HepG2 (cell line): ENCODE measurements at places on chromosomes 5 and 9. TPM values are rescaled to one million over a fixed set of nuclear protein-coding genes. Genes with fewer than 3 reads are reported as not detected.

DNA sequence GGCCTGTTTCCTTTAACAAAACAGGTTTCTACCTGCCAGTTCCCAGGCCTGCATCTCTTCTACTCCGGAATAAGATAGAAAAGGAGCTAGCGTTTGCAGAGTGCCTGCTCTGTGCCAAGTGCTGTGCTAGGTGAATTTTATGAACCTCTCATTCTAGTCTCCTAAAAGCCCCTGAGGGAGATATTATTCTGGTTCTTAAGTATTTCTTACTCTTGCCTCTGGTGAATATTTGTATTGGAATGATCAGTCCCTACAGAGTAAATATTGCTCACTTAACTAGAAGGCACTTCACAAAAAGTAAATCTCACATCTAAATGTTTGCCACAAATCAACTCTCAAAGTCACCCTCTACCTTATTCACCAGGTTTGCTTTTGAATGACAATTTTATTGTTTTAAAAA is 227.1 kb downstream of the AUH start:
- H3K4me1 ChIP-seq: peaks cover 16% of the 10 kb centered on the region
- H3K27ac ChIP-seq: no peak overlapping the region
- no peak overlapping the region for H3K4me3 ChIP-seq
- H3K36me3 ChIP-seq: no peaks in the 10 kb centered on the region

DNA sequence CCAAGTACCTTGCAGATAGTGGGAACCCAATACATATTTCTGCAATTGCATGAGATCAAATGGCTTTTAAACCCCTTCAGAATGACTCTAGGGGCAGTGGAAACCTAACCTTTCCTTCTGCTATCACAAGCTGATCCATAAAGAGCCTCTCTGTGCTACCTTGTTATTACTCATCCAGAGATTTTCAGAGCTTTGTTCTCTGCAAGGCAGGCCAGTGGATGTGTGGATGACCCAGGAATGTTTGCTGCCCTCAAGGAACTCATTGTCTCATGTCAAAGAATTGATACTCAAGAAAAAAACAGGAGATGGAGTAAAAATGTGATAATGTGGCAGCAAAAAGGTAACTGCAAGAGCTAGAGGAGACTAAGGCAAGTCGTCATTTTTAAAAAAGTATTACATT is 164.1 kb downstream of the HMHB1 start:
- H3K36me3 ChIP-seq: no peaks in the 10 kb centered on the region
- no peak overlapping the region for H3K4me3 ChIP-seq
- no peak for DNase-seq
- no peak overlapping the region for H3K27ac ChIP-seq

DNA sequence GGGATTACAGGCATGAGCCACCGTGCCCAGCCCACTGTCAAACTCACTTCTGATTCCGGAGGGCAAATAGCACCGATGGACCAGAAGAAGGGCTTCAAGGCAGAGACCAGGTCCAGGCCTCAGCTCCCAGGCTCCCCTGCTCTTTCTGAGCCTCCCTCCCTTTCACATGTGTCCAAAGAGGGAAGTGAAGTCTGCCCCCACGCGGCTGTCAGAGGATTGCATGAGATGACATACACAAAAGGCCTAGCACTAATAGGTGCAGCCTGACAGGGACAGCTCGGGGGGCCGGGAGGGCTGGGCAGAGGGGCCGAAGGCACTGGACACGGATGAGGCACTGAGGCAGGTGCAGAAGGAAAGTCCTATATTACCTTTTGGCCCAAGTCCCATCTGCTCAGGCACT is 16.1 kb downstream of the FBP1 start:
- H3K27me3 ChIP-seq: peaks cover 2% of the 10 kb centered on the region
- H3K36me3 ChIP-seq: no peaks in the 10 kb centered on the region
- no peak overlapping the region for H3K4me3 ChIP-seq
- peaks cover 14% of the 10 kb centered on the region for H3K4me1 ChIP-seq
- peak; percentile 85 for DNase-seq

GRCh38 chr5:157486861-157487260 is 26.8 kb downstream of the NIPAL4 start:
- DNase-seq: no peak
- no peak overlapping the region for H3K27ac ChIP-seq
- no peaks in the 10 kb centered on the region for H3K27me3 ChIP-seq
- H3K4me1 ChIP-seq: peaks cover 33% of the 10 kb centered on the region

GRCh38 chr5:154509784-154510555 is 31.9 kb upstream of the HAND1 start:
- no peaks in the 10 kb centered on the region for H3K36me3 ChIP-seq
- no peak overlapping the region for H3K27ac ChIP-seq
- peaks cover 15% of the 10 kb centered on the region; the same call in 2 of the 3 replicates for H3K27me3 ChIP-seq
- H3K4me3 ChIP-seq: no peak overlapping the region
- DNase-seq: no peak

GRCh38 chr5:2544003-2544402 is 207.5 kb downstream of the IRX2 start:
- H3K27me3 ChIP-seq: peaks cover 29% of the 10 kb centered on the region; the same call in 2 of the 3 replicates
- H3K4me1 ChIP-seq: no peaks in the 10 kb centered on the region
- H3K4me3 ChIP-seq: no peak overlapping the region
- no peak for DNase-seq
- no peak overlapping the region for H3K27ac ChIP-seq

DNA sequence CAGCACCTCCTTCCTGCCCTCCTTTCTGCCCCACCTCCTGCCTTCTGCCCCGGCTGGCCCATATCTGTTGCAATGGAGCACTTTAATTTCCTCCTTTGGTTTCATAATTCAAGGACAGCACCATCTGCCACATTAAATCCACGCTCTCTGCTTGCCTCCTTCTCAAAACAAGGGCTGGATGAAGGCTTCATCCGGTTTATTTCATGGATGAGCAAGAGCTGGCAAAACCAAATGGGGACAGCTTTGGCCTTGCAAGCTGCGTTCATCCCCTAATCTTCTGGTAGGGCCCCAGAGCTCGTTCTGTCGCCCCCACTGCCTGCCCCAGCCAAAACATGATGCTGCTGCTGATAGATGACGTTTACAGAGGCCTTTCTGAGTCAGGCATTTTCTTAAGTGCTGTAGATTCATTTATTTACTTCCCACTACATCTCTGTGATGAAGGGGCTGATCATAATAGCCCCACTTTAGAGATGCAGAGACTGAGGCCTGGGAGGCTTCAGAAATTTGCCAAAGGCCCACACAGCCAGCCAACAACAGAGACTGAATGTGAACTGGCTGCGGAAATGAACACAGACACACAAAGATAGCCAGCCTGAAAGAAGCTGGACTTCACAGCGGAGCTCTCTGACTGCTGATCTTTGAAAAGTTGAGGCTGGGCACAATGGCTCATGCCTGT is 115.6 kb upstream of the CPEB4 start:
- H3K4me3 ChIP-seq: no peak overlapping the region
- peaks cover 53% of the 10 kb centered on the region for H3K4me1 ChIP-seq
- no peaks in the 10 kb centered on the region for H3K36me3 ChIP-seq
- no peak overlapping the region for H3K27ac ChIP-seq
- no peaks in the 10 kb centered on the region for H3K27me3 ChIP-seq
- DNase-seq: no peak

- no peak overlapping the region for H3K27ac ChIP-seq
- H3K4me1 ChIP-seq: peaks cover 37% of the 10 kb centered on the region
Measured at GRCh38 chr9:130431536-130432303, 13.0 kb upstream of the ASS1 start.

DNA sequence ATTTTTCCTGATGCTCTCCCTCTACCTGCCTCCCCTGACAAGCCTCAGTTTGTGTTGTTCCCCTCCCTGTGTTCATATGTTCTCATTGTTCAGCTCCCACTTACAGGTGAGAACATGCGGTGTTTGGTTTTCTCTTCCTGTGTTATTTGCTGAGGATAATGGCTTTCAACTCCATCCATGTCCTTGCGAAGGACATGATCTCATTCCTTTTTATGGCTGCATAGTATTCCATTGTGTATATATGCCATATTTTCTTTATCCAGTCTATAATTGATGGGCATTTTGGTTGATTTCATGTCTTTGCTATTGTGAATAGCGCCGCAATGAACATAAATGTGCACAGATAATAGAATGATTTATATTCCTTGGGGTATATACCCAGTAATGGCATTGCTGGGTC is 77.5 kb upstream of the FAM170A start:
- H3K4me3 ChIP-seq: no peak overlapping the region
- no peaks in the 10 kb centered on the region for H3K27me3 ChIP-seq
- no peaks in the 10 kb centered on the region for H3K4me1 ChIP-seq
- DNase-seq: no peak
- H3K27ac ChIP-seq: no peak overlapping the region

DNA sequence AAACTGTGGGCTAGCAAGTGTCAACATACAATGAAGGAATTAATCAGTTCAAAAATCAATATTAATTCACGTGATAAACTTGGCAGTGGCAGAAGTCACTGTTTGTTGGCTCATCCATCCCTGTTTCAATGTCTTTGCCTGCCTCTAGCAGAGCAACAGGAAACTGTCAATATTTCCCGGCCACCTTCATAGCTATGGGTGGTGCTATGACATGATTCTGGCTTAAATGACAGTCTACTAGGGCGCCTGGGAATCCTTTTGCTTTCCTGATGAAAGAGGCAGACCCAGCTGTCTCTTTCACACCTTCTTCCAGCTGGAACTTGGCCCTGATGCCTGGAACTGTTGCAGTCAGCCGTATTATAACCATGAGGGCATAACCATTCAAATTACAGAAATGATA is 72.1 kb upstream of the DNAH5 start:
- H3K27ac ChIP-seq: no peak overlapping the region
- no peaks in the 10 kb centered on the region for H3K27me3 ChIP-seq
- no peaks in the 10 kb centered on the region for H3K36me3 ChIP-seq

DNA sequence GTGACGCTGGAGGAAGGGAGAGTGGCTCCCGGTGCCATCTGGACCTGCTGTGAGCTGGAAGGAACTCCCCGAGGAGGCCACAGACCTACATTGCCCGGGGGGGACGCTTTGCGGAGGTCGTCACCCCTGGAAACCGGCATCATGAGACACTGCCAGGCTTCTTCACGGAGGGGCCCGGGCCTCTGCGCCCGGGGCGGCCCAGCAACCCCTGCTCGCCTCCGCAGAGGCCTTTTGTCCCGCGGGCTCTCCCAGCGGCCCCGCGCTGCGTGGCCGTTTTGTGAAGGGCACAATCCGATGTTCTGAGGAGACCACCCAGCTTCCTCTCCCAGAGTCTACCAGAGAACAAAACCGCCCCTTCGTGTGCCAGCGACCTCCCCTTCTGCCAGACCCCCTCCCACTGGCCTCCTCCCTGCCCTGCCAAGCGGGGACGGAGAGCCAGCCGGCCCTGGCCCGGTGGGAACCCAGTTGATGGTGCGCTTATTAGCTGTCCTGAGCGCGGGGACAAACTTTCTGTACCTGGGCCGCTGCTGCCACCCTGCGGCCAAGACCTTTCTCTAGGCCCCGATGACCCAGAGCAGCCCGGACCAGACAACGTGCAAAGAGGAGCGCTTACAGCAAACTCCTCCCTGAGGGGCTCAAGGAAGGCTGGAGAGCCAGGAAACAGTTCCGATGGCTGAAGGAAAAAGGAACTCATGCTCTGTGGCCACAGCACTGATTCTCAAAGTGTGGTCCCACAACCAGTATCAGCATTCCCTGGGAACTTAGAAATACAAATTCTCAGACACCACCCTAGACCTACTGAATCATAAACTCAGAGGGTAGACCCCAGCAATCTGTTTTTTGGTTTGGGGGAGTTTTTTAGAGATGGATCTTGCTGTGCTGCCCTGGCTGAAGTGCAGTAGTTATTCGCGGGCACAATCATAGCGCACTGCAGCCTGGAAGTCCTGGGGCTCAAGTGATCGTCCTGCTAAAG is 86.7 kb downstream of the SLC1A3 start:
- H3K4me3 ChIP-seq: no peak overlapping the region; the same call in 1 of the 2 replicates
- H3K36me3 ChIP-seq: no peaks in the 10 kb centered on the region
- DNase-seq: peak; percentile 36
- H3K27me3 ChIP-seq: no peaks in the 10 kb centered on the region
- H3K27ac ChIP-seq: no peak overlapping the region

GRCh38 chr5:179906795-179907555 is 722 bp downstream of the TBC1D9B start:
- peaks cover 25% of the 10 kb centered on the region; the same call in 2 of the 3 replicates for H3K36me3 ChIP-seq
- H3K27ac ChIP-seq: peak overlapping the region; percentile 36
- H3K4me1 ChIP-seq: peaks cover 18% of the 10 kb centered on the region
- H3K27me3 ChIP-seq: no peaks in the 10 kb centered on the region

- no peaks in the 10 kb centered on the region for H3K36me3 ChIP-seq
- DNase-seq: no peak
- H3K4me1 ChIP-seq: no peaks in the 10 kb centered on the region
- no peak overlapping the region for H3K4me3 ChIP-seq
- no peak overlapping the region for H3K27ac ChIP-seq
- peaks cover 2% of the 10 kb centered on the region for H3K27me3 ChIP-seq
Measured at GRCh38 chr9:91966503-91966902, 16.5 kb upstream of the ROR2 start.

GRCh38 chr5:171365351-171365750 is 22.3 kb upstream of the NPM1 start:
- H3K4me3 ChIP-seq: no peak overlapping the region
- no peaks in the 10 kb centered on the region; the same call in none of the 2 replicates for H3K27me3 ChIP-seq
- DNase-seq: peak; percentile 15
- no peaks in the 10 kb centered on the region for H3K4me1 ChIP-seq
- no peak overlapping the region for H3K27ac ChIP-seq
- H3K36me3 ChIP-seq: no peaks in the 10 kb centered on the region

GRCh38 chr9:89679016-89679415 is 74.2 kb downstream of the GADD45G start:
- no peak overlapping the region for H3K27ac ChIP-seq
- H3K4me3 ChIP-seq: no peak overlapping the region
- no peak for DNase-seq
- H3K4me1 ChIP-seq: no peaks in the 10 kb centered on the region
- peaks cover 2% of the 10 kb centered on the region; the same call in 1 of the 2 replicates for H3K27me3 ChIP-seq
- no peaks in the 10 kb centered on the region for H3K36me3 ChIP-seq

- H3K4me1 ChIP-seq: peaks cover 14% of the 10 kb centered on the region
- DNase-seq: no peak
- H3K27me3 ChIP-seq: no peaks in the 10 kb centered on the region
- peaks cover 10% of the 10 kb centered on the region for H3K36me3 ChIP-seq
- H3K27ac ChIP-seq: no peak overlapping the region
Measured at GRCh38 chr9:132663851-132664250, 5.9 kb downstream of the DDX31 start.

Gene FLT4
- not detected in 2 replicates for polyA plus RNA-seq

Gene PCDHB2
- 7.5 and 8.1 TPM in 2 replicates for polyA plus RNA-seq

Gene NR2F1-AS1
- polyA plus RNA-seq: 2.8 and 3.1 TPM in 2 replicates
